ENCODE measurements at places on chromosomes 5 and 9.

- no peak for DNase-seq
Observed at GRCh38 chr5:157351802-157352092, 85.8 kb downstream of the CYFIP2 start.

- no peak for DNase-seq
Observed at GRCh38 chr5:129972465-129973141, 68.3 kb downstream of the CHSY3 start.

GRCh38 chr5:102921341-102922044 is 166.4 kb downstream of the PAM start:
- DNase-seq = no peak

- no peak for DNase-seq
Observed at GRCh38 chr5:172679628-172680212, 38.7 kb downstream of the NEURL1B start.

GRCh38 chr9:132622159-132622558 is 39.8 kb downstream of the BARHL1 start:
- no peak for DNase-seq

- DNase-seq = no peak
Observed at GRCh38 chr5:23820765-23821471, 313.5 kb downstream of the PRDM9 start.

GRCh38 chr5:161372682-161373344 is 173.7 kb downstream of the GABRB2 start:
- DNase-seq = no peak

DNA sequence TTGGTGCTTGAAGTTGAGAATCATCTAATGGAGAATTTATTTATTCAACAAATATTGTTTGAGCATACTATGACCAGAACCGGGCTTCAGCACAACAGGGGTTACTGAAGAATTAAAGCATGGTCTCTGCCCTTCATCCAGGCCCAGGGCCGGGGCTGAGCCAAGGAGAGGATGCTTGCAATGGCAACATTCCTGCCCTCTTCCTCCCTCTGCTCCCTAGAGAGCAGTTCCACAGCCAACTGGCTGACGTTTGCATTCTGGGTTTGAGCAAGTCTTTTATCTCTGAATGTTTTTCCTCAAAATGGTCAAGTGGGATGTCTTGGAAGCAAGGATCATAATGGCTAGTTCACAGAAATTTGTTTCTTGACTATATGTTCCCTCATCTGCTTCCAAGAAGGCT is 80.7 kb downstream of the GLDC start:
- no peak for DNase-seq

DNA sequence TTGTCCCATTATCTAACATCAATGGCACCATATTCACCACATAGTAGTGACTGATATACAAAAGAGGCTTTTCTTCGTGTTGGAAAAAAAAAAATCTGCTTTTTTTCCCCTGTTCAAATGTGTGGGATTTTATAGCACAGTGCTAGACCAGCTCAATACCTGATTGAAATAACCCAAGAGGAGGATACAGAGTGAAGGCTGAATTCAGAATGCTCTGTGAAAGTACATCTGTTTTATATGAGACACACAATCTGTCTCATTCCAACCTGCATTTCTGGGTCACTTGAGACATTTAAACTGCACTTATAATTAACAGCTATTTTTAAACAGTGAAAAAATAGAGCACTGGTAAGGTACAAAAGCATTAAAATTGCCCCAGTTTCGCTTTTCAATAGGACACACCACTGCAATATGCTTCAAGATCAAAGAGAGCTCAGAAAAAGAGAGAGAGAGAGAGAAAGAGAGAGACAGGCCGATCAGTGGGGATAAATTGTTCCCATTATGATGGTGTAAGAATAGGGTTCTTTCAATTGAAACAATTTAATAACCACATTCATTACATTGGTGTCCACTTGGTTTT is 179.3 kb downstream of the NR2F1-AS1 start:
- DNase-seq = no peak

- no peak for DNase-seq
Observed at GRCh38 chr5:66675406-66675805, 79.2 kb downstream of the MAST4 start.

GRCh38 chr9:112850840-112851239 is 39.8 kb downstream of the SLC46A2 start:
- no peak for DNase-seq

DNA sequence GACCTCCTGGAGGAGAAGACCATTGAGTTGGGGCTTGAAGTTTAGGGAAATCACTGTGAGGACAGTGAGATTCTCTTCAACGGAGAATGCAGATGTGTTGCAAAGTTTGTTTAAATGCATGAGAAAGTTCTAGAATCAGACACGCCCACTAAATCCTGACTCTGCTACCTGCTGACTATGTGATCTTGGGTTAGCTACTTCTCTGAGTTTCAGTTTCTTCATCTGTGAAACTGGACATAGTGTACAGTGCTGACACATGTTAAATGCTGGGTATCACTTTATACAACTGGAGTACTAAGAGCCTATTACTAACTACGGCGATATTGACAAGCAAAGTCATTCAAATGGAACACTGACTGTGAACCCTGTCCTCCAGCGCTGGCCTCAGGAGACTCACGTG is 255.5 kb downstream of the HSPA4 start:
- DNase-seq = no peak

- no peak for DNase-seq
Observed at GRCh38 chr9:89739511-89739910, 134.7 kb downstream of the GADD45G start.

DNA sequence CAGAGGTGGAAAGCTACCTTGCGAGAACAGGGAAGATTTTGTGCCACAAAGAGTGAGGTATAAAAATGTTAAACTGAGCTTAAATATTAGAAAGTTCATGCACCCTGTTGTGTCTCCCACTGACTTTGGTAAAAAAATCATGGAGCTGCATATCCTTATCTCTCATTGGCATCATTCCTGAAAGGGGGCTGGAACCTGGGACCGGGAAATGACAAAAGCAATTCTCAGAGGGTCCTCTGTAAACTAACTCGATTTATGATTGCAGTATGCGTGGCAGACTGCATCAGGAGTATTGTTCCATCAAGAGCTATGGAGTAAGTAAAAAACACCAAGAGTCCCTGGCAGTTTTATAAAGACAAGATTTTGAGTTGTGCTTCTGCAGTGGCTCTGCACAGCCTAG is 148.8 kb downstream of the DCP2 start:
- DNase-seq = no peak
